RPMI7951 (cell line): ENCODE measurements at places on chromosomes 3 and 15. TPM values are rescaled to one million over a fixed set of nuclear protein-coding genes. Genes with fewer than 3 reads are reported as not detected.
A peak's percentile ranks its signal among the peaks of the same experiment; 100 is the strongest.

DNA sequence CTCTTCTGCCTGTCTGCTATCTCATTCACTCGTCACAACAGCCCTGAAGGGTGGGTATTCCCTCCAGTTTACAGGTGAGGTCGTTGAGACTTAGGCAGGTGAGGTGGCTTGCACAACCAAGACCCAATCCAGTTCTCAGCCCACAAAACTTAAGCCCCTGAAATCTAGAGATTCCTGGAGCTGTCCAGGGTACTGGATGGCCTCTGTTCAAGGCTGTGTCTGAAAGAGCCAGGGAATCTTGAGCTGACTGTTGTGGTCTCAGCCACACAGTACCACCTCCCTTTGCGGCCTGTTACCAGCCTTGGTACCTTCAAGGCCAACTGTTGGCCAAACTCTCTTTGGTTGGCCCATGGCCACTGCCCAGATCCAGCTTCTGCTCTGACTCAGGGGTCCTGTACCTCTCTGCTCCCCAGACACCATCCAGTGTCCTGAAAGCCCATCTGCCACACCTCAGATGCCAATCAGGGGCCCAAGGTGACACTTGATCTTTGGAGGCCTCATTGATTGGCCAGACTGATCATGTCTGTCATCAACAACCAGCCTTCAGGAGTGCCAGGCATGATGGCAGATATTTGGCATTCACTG, 10.9 kb upstream of the FAM107A start:
- DNase-seq, result no peak

The SPINK8 gene
- total RNA-seq, result not detected in 2 replicates

The TRIM42 gene
- not detected in 2 replicates for total RNA-seq

- no peak for DNase-seq
These were observed 20.2 kb downstream of the CNOT10 start for GRCh38 chr3:32705232-32705631.

- DNase-seq, result no peak
These were observed 517.7 kb downstream of the MAGI1 start for GRCh38 chr3:65521032-65521431.

DNA sequence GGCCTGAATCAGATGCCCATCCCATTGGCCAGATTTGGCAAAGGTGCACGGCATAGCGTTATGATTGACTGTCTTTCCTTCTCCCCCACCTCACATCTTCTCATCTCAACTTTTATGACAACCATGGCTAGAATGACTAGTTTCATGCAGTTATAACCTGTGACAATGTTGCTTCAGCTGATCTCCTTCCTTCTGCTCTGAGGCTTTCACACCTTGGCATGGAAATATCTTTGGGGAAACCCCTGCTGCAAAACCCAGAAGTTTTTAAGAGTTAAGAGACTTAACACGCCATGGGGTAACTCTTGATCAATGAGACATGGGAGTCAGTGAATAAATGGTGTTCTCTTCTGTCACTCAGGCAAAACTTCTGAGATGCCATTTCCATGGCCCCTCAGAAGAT, 290.7 kb upstream of the MDFIC2 start:
- no peak for DNase-seq

- no peak for DNase-seq
These were observed 122.4 kb downstream of the SSR3 start for GRCh38 chr3:156432563-156432962.

GRCh38 chr3:159126261-159127020, 324.6 kb downstream of the MFSD1 start:
- DNase-seq, result peak; percentile 70

The ASB7 gene
- total RNA-seq, result 11.5 and 13.5 TPM in 2 replicates

DNA sequence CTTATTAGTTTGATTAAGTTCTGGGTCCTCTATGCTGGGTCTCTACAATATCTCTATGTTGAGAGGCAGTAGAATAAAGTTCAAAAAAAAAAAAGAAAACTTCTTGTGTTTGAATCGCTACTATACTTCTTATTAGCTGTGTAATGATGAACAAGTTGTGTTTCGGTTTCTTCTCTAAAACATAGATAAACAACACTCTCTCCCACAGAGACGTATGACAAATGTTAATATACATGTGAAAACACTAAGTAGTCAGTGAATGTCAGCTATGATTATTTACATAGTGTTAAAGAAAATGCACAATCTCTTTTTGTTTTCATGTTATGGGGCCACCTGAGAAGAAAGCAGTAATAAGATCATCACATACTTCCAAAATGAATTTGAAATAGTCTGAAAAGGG, 45.3 kb downstream of the ACAP2 start:
- DNase-seq, result no peak

DNA sequence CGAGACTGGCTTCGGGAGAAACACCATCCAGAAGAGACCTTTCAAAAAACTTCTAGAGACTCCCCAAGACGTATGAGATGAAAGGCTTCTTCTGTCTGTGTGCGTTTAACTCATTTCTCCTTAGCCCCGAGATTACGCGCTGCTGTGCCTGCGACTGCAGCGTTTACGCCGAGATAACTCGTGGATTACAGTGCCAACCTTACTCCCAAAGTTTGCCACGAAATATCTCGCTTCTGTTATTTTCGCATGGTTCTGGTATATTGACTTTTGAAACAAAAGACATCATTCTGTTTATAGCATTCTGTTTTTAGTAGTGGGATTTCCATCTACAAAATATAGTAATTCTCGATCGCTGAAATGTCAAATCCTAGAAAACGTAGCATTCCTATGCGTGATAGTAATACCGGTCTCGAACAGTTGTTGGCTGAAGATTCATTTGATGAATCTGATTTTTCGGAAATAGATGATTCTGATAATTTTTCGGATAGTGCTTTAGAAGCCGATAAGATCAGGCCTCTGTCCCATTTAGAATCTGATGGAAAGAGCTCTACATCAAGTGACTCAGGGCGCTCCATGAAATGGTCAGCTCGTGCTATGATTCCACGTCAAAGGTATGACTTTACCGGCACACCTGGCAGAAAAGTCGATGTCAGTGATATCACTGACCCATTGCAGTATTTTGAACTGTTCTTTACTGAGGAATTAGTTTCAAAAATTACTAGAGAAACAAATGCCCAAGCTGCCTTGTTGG, 467 bp downstream of the PGBD4 start:
- DNase-seq, result no peak

The IL20RB gene
- 10.7 and 17.2 TPM in 2 replicates for total RNA-seq

- no peak for DNase-seq
These were observed 2.5 kb downstream of the GPR62 start for GRCh38 chr3:51957520-51958205.

DNA sequence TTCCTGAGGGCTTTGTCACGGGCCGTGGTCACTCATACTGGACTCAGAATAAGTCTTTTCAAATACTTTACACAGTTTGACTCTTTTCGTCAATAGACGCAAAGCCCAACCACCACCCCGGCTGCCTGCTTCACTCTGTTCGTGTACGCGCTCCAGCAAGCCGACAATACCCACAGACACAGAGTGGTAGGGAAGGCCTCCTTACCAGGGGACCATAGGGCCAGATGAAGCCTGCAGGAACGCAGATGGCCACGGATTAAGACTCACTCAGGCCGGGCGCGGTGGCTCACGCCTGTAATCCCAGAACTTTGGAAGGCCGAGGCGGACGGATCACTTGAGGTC, 29.7 kb downstream of the EFCAB12 start:
- peak; percentile 35 for DNase-seq

The PRSS50 gene
- not detected in 2 replicates for total RNA-seq

DNA sequence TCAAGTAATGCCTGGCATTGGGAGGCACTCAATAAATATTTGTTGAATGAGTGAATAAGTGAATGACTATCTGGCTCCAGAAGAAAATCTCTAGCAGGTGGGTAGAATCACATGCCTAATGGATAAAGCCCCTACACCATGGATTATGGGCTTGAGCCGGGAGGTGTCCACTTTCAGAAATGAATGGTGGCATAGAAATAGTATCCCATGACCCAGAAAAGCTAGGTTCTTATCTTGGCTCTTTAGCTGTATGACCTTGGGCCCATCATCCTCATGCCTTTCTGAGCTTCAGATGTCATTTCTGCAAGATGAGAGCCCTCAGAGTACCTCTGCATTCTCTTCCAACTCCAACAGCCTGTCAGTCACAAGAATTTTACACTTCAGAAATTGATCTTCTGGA, 37.3 kb upstream of the TNIK start:
- no peak for DNase-seq

GRCh38 chr3:67048715-67049074, 50.6 kb downstream of the KBTBD8 start:
- no peak for DNase-seq

DNA sequence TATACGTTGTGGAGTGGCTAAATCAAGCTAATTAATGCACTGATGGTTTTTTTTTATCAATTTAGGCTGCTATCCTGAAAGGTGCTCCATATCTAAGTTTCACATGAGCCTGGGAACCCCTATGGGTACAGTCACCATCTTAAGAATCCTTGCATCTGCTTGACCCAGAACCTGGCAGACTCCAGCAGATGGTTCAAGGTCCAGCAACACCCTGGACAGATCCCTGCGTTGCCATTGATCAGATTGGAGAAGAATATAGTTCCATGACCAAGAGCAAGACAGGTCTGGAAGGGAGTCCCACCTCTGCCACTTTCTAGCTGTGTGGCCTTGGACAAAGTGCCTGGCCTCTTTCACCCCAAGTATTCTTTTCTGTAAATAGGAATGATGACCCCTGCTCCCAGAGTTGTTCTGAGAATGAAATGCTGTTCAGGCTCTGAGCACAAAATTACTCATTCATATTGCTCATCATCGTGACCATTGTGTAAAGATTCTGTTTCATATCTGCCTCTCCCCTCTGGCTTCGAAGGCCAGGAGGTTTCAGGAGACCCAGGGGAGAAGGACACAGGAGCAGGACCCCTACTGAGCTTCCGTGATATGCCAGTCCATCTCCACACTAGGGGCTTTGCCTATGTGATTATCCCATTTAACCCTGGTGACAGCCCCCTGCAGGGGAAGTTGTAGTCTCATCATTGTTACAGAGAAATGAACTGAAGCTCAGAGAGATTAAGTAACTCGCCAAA, 30.0 kb upstream of the TSEN2 start:
- DNase-seq, result no peak

DNA sequence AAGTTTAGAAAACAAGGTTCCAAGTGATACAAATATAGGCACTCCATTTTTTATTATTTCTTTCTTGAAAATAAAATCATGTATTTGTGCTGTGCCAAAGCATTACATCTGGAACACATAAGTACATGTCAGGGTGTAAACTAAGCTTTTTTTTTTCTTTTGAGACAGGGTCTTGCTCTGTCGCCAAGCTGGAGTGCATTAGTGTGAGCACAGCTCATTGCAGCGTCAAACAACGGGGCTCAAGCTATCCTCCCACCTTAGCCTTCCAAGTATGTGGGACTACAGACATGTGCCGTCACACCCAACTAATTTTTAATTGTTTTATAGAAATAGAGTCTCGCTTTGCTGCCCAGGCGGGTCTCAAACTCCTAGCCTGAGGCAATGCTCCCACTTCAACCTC, 9.0 kb downstream of the SPATA12 start:
- no peak for DNase-seq

DNA sequence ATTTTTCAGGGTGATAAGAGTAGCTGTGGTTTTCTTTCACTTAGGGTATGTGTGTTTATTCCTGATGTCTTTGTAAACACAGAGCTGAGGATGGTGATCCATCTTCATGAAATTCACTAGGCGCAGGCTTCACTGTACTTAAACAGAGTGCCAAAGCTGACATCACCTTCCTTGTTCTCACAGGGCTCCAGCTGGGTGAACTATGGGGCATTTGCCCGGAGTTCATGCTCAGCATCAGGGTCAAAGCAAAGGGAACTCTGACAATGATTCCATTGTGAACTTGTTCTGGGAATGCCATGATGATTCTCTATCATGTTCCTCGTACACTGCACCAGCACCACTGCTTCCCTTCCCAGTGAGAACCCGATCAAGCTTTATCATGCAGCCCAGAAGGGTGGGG, 184.8 kb upstream of the P2RY1 start:
- peak; percentile 5 for DNase-seq

DNA sequence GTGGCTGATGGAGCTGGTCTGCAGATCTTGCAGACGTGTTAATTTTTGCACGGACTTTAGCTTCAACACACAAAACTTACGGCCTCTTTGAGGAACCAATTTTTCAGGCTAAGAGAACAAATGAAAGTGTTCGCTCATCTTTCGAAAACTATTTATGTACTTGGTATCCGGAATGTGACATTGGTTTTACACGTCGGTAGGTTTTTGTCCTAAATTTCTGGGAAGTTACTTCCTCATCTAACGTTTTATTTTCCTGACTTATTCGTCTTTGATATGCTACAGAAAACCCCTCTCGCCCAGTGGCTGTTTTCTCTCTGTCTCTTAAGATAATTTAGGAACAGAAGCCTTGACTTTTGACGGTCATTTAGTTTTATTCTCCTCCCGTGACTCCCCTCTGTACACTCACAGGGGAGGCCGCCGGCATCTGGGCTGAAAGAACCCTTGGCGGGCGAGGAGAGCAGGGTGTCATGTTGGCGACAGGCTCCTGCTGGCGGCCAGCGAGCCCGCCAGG, 834 bp upstream of the GREM1 start:
- no peak for DNase-seq

The ECE2 gene
- not detected in 2 replicates for total RNA-seq

GRCh38 chr15:47987461-47987860, 133.3 kb upstream of the SLC24A5 start:
- DNase-seq, result no peak

The RBP2 gene
- not detected in 2 replicates for total RNA-seq

The GOLGA8G gene
- total RNA-seq, result not detected in 2 replicates

GRCh38 chr3:53820084-53820483, 26.1 kb downstream of the CHDH start:
- DNase-seq, result no peak

DNA sequence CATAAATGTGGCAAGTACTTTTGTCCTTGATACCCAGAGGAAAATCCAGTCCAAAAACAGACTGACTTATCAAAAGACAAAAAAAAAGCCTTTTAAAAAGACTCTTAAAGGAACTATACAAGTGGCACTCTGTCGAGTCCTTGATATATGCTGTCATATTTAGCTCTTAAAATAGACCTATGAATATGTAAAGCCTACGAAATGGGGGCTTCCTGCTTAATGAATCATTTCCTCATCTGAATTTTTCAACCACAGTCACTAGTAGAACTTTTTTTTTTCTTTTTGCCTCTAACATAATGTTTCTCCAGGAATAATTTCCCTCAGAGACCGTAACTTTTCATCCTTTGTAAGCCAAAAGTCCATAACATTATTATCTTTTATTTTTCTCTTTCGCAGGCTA, 95.8 kb downstream of the P3H2 start:
- DNase-seq, result peak; percentile 69

The SATB1 gene
- total RNA-seq, result 0.20 and 0.72 TPM in 2 replicates

- DNase-seq, result peak; percentile 62
These were observed 25.3 kb downstream of the EXOG start for GRCh38 chr3:38521391-38521987.
